Cortex of kidney (tissue), 1 donor: ENCODE measurements at places on chromosomes 2 and 18.

- no peak for DNase-seq
These were observed 79.1 kb downstream of the DYM start for GRCh38 chr18:49381267-49381845.

DNA sequence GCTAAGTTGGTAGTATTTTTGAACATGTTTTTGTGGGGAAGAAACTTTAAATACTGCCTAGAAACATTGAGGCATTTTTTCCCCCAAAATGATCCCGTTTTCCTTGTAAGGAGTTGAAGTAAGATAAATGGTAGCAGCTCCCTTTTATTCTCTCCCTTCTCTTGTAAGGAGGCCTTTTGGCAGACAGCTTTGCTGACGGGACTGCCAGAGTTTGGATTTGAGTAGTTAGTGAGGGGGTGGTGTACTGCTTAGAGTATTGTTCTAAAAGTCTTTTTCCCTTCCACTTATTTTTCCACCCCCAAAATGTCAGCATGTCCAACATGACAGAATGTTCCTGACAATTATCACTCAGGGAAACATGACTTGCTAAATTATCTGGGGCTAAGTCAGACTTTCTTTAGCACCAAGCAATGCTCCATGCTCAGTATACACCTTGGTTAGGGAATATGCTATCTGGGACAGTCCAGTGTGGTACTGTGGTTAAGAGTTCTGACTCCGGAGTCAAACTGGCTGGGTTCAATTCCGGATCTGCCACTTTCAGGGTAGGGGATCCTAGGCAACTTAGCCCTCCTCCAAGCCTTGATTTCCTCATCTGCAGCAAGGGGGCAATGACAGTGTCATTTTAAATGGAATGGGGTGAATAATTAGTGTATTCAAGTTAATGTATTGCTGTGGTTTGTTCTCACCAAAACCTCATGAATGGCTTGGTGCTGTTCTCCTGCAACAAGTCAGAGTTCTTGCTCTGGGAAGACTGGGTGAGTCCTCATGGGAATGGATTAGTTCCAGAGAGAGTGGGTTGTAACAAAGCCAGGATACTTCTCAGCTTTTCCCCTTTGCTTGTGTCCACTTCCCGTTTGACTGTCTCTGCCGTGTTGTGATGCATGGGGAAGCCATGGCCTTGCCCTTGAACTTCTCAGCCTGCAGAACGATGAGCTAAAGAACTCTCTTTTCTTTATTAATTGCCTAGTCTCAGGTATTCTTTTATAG is 116.2 kb downstream of the TANC1 start:
- no peak for DNase-seq

DNA sequence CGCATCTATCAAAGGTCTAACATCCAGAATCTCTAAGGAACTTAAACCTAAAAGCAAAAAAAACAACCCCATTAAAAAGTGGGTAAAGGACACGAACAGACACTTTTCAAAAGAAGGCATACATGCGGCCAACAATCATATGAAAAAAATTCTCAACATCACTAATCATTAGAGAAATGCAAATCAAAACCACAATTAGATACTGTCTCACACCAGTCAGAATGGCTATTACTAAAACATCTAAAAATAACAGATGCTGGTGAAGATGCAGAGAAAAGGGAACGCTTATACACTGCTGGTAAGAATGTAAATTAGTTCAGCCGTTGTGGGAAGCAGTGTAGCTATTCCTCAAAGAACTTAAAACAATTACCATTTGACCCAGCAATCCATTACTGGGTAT is 38.0 kb downstream of the PPP3R1 start:
- DNase-seq, result no peak

DNA sequence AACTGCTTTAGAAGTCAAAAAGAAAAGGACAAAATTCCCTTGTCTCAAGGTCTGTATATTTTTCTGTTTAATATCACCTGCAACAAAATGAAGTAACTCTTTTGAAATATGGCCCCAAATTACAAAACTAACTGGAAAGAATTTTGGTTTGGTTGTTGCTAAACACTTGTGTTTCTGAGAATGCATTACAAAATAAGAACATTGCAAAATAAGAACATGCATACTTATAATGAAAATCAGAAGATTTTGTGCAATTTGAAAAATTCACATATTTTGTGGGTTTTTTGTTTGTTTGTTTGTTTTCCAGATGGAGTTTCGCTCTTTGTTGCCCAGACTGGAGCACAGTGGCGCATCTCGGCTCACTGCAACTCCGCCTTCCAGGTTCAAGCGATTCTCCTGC is 21.8 kb downstream of the NDUFB3 start:
- no peak for DNase-seq

DNA sequence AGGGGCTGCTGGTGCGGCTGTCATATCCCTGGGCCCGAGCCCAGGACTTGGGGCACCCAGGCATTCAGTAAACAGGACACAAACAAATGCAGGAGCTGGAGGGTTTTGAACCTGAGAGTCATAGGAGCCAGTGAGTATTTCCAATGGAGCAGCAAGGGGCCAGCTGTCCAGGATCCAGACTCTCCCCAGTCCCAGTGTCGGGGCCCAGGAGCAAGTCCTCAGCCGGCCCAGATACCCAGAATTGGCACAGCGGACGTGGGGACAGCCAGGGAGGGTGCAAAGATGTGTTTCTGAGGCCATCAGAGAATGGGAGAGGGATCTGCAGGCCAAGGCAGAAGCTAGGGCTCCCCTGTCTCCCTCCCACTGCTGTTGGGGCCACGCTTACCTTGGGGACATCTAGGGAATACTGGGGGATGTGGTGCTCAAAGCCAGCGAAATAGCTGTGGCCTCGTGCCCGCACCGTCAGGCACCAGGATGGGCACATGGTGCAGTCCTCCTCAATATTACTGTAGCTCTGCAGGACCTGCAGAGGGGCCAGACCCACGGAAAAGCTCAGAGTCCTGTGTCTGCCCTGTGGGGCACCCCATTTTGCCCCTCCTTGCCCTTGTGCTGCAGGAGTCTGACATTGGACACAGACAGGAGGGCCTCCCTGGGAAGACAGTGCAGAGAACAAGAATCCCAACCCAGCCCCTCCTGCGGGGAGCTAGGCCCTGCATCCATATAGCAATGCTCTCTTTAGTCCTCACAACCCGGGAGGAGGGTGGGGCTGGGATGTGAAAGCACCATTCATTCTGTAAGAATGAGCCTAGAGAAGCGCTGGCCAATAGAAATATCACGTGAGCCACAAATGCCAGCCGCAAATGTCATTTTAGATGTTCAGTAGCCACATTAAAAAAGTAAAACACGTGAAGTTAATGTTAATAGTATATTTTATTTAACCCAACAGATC is 15.4 kb downstream of the CFAP65 start:
- DNase-seq, result no peak

- no peak for DNase-seq
These were observed 38.2 kb downstream of the LCT start for GRCh38 chr2:135798762-135799161.

- no peak for DNase-seq
These were observed 61.2 kb downstream of the BOD1L2 start for GRCh38 chr18:57208047-57208446.

DNA sequence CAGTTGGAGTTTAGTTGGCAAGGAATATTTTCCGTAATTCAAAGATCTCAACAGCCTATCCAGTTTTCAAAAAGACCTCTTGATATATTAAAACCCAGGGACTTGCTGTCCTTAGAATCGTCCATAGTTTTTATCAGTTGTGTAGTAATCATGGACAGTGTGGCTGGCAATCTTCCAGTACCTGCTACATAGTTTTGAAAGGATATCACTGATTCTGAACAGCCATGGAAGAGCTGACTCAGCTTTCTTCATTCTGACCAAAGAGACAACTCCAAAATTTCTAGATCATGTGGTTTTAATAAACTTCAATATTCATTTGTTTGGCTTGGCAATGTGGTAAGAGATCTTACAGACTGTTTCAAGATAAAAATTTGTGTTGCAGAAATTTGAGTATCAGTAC is 616.7 kb downstream of the TDRD15 start:
- DNase-seq, result no peak

DNA sequence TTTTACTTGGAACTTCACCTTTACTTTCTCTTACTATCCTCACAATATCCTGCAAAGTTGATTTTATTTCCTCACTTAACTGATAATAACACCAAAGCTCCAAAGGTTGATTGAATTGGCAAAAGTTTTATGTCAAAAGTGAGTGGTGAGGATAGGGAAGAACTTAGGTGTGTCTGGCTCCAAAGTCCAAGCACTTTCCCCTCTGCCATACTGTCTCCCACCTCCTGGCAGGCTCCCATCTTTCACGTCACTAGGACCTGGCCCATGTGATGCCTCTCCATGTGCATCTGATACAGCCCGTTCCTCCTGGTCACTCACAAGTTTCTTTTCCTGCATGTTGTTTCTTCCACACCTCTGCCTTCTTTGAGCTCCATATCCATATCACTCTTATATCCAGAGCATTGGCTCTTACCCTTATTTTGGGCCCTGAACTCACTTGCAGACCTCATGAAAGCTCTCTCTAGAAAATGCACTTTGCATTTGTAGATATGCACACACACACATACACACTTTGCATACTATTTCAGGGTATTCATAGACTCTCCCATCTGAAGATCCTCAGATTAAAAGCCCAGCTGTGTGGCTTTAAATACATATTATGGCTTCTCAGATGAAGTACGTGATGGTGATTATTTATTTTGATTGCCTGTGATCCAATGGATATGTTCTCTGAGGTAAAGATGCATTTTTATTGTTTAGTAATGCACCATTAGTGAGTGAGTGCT is 12.3 kb downstream of the MEP1B start:
- DNase-seq, result no peak

GRCh38 chr2:168666339-168666738 is 136.1 kb upstream of the NOSTRIN start:
- DNase-seq, result no peak
